ENCODE measurements at places on chromosomes 11 and 22.

GRCh38 chr11:129589190-129589860 is 213.7 kb downstream of the BARX2 start:
- DNase-seq, result no peak

GRCh38 chr11:18720808-18721560 is 5.0 kb downstream of the IGSF22 start:
- DNase-seq, result peak; percentile 80

DNA sequence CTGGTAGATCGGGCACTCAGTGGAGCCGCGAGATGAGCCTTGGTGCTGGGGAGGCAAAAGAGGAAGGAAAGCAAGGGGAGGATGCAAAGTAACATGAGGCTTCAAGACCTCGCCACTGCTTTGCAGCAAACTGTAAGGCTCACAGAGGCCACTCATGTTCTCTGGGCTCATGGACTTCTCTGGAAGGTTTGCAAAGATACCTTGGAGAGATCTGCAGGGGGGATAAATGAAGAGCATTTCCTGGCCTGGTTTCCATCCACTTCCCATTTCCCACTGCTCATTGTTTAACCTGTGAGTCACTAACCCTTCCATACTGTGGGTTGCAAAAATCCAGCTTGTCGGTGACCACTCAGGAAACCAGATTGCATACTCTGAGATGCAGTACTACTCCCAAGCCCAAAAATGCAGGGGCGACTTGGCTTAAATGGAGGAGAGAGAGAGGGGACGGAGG is 38.5 kb downstream of the OSBP2 start:
- DNase-seq, result peak; percentile 57

- DNase-seq, result peak; percentile 69
Observed at GRCh38 chr22:47107431-47107830, 345.0 kb downstream of the TBC1D22A start.

- DNase-seq, result peak; percentile 79
Observed at GRCh38 chr11:46391578-46392420, at the start of gene CHRM4. Gene CHRM4, minus strand, starts transcription at chr11:46391776. Its CDS starts 5,219 bp downstream, at chr11:46386557.

DNA sequence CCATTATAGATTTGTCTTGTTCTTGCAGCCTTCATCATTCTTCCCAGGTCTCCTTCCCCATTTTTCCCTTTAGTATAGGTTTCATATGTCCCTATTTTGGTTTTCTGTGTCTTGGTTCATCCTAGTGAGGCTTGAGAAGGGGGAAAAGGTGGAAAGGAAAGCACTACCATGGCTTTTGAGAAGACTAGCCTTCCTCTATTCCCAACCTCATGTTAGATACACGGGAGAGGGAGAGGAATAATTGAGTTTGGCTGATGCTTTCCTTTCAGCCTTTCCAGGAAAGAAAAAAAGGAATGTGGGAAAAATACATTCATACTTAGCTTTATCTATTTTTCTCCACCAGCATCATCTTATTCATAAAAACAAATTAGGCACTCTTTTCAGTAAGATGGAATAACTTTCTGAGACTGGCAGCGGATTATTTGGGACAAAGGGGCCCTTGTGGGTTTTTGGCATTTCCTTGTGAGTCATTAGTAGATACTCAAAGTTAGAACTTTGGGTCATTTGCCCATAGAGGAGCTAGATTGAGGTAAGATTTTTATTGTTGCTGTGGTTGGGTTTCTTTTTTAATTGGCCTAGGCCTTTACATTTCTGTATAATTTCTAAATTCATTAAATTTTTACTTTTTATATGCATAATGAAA is 23.8 kb downstream of the CAPRIN1 start:
- DNase-seq, result peak; percentile 75

DNA sequence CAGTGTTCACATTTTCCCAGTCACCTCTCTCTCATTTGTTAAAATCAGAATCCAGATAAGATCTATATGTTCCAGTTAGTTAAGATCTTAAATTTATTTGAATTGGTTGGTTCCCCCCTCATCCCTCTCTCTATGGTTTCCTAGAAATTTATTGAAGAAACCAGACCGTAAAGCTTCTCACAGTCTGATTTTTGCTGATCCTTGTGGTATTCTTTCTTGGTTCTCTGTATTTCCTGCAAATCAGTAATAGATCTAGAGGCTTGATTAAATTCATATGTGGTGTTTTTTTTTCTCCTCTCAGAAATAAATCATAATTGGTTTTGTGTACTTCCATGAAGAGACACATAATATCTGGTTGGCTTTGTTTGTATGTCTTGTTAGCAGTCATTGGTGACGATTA is 147.5 kb downstream of the TMEM135 start:
- DNase-seq, result no peak

GRCh38 chr11:83033972-83034672 is 37.6 kb downstream of the RAB30 start:
- DNase-seq, result peak; percentile 90

GRCh38 chr11:18575361-18575760 is 13.2 kb downstream of the UEVLD start:
- no peak for DNase-seq

DNA sequence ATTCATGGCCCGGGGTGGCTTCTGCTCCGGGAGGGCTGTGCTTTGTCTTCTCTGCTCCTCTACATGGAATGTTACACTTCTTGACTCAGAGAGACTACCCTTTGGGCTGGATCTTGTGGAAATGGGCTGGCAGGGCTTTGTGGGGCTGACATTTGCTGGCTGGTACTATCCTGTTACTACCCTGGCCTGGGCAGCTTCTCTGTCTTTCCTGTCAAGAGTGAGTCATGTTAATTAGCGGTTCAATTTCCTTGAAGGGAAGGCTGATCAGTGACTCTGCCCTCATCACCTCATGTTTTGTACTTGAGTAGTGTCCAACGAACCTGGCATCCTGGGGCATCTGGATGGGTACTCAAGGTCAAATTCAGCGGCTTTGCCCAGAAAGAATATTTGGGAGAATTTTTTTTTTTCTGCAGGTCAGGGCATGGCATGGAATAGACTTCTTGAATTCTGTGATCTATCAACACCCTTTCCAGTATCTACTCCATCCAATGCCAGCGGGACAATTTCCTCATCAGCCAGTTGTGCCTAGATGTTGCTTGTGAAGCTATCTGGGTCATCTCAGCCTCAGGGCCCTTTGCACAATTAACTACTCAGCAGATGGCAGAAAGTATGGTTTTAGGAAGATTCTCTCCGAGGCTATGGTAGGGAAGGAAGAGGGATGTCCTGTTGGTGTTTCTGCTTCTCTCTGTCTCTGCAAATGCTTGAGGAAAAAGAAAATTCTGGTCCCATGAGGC is 140.5 kb upstream of the PLET1 start:
- DNase-seq, result peak; percentile 19

GRCh38 chr11:97702951-97703350 is 1313.1 kb downstream of the JRKL start:
- DNase-seq, result no peak

Data from astrocyte of the hippocampus (primary cell).